Activated T-helper 1 cell treated with anti-CD3 and anti-CD28 coated beads, Interleukin-2, amount 50 U/mL, for 16 hours (primary cell): ENCODE measurements at places on chromosomes 6 and 20.

- peak; percentile 8 for DNase-seq
Measured at GRCh38 chr6:143549221-143549948, 37.9 kb upstream of the FUCA2 start.

DNA sequence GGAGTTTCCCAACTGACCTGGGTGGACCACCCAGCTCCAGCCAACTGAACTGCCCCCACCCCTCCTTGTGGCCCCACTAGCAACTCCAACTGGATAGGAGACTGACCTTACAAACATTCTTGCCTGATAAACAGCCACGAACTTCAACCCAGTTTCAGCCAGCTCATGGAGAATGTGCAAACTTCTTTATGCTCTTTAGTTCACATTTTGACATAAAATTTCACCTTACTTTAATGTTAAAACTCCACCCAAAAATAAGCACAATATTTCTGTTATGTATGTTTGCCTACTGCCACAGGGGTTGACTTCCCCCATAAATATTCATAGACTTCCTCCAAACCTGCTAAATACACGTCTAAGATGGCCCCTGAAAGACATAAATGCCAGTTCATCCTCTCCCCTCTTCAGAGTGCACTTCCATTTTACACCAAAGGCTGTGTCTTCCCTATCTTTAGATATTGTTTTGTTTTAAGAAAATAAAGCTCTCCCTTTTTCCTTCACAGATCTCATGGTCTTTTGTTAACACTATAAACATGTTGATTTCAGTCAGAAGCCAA is 643.7 kb downstream of the EPM2A start:
- no peak for DNase-seq

GRCh38 chr6:45599053-45599452 is 221.3 kb upstream of the SUPT3H start:
- DNase-seq, result no peak

GRCh38 chr20:13331536-13331935 is 110.5 kb downstream of the ISM1 start:
- DNase-seq, result no peak

- no peak for DNase-seq
Measured at GRCh38 chr6:134358320-134358719, 40.4 kb upstream of the SGK1 start.

DNA sequence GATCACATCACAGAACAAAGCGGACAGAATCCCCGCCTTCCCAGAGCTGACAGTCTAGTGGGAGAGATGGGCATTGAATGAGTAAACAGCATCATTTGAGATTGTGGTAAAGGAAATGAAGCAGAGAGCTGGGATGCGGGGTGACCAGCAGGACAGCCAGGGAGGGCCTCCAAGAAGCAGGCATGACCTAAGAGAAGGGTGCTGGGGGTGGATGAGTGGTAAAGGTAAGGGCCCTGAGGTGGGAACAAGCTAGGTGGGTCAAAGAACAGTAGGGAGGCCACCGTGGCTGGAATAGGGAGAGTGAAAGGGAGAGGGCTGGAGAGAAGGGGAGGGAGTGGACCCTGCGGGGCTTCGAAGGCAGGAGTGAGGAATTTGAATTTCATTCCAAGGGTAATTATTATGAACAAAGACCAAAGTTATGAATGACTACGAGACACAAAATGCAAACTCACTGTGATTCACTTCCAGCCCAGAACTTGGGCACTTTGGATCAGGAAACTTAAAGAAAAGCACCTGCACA is 61.4 kb downstream of the CEBPB start:
- DNase-seq, result no peak

DNA sequence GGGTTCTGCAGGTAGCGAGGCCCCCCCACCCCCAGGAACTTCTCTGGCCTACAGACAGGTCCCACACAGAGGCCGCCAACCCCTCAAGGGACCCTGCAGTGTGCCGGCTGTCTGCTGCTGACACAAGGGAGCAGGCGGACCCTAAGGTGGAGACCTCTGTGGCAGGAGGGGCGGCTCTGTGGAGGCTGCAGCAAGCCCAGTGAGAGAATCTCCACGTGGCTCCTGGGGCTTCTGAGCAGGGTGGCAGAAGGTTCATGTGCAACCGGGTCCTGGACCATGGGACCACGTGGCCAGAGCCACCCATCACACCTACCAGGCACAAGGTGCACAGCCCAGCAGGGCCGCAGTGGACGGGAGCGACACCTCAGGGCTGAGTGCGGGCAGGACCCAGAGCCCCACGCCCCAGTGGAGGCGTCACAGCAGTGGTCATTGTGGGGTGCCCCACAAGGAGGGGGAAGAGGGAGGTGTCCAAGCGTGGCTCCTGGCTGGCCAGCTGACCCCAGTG is 4.3 kb downstream of the ARFRP1 start:
- DNase-seq, result no peak

- DNase-seq, result no peak
Measured at GRCh38 chr20:24382331-24382730, 87.1 kb upstream of the SYNDIG1 start.

DNA sequence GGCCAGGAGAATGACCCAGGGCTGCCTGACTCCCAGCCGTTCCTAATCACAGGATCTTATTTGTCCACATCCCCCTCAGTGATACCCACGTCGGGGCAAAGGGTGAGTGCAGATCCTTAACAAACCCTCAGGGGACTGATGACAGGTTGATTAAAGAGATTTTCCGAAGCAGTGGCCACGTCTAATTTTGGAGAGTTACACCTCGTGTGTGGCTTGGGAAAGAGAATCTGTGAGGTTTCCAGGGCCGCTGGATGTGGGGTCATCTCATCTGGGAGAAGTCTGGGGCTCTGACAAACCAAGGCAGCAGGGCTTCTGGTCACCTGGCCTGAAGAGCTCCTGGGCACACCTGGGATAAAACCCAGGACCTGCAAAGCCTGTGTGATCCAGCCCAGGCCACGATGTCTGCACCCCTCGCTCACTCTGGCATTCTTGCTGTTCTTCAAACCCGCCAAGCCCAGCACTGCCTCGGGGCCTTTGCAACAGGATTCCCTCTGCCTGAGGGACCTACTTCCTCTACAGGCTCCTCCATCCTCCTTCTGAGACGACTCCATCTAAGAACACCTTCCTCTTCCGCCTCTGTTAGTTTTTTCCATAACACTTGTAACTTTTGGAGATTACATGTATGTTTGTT is 4.7 kb downstream of the JPH2 start:
- no peak for DNase-seq

DNA sequence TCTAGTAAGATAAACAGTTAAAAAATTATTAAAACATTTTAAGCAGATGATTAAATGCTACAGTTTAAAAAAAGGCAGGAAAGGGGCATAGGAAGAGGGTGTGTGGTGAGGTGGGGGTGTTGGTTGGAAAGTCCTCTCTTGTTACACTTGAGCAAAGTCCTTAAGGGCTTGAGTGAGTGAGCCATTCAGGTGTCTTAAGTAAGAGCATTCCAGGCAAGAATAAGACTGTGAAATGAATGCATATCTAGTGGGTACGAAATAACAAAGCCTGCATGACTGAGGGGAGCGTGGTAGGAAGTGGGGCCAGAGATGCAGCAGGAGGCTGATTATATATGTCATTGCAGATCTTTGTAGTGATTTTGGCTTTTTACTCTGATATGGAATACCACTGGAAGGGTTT is 5.1 kb downstream of the CDKAL1 start:
- DNase-seq, result no peak

DNA sequence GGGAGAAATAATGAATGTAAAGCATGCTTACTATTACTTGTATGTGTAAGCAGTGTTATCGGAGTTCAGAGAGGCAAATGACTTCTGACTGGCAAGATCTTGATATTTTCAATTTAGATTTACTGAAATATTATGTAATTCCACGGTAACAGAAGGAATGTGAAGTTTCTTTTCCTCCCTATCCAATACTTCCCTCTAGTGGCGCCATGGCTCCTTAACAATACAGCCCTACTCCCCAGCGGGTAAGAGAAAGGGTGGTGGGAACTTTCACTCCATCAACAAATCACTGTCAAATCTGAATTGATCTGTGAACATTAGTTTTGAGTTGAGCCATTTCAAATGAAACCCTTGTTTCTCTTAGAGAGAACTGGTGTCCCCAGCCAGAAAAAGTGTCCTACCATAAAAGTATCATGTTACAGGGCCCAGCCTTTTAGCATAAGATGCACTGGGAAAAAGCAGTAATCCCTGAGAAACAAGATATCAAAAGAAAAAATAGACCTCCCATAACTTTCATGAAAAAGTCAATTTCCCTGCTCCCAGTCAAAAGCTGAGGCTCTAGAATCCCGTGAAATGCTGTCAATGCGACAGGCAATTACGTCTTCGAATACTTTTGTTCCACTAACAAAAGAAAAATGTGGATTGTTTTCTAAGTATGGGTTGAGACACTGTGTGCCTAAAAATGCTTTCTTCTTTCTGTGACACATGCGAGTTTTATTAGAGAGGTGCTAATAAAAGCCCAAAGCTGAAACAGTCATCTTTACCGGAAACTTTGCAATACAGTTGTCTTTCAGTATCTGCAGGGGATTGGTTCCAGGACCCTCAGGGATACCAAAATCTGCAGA is 12.9 kb downstream of the COX7A2 start:
- DNase-seq, result no peak

- DNase-seq, result no peak
Measured at GRCh38 chr20:891058-891705, 25.0 kb downstream of the ANGPT4 start.

DNA sequence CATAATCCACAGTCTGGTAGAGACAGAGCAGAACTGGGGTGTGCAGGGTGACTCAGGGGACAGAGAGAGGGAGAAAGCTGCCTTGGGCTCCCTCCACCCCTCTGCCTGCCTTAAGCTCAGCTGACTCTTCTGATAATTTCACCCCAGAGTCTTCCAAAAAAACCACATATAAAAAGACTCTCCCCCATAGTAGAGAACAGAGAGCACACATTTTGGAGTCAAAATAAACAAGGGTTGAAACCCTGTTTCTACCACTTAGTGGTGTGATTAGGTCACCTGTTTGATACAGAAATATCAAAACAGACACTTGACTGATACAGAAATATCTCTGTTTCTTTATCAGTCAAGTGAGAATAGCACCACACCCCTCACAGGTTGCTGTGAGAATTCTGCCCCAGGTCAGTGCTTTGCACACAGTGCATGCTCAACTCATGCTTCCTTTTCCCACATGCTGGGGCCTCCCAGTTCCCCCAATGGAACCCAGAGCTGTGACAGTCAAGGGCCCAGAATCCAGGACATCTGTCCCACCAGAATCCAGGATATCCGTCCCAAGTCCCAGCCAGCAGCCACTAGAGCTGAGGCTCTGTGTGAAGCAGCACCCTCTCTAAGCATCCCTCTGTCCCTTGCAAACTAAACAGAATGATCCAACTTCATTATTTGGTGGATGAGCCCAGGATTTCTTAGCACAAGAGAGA is 1.2 kb downstream of the TREML2 start:
- DNase-seq, result no peak

DNA sequence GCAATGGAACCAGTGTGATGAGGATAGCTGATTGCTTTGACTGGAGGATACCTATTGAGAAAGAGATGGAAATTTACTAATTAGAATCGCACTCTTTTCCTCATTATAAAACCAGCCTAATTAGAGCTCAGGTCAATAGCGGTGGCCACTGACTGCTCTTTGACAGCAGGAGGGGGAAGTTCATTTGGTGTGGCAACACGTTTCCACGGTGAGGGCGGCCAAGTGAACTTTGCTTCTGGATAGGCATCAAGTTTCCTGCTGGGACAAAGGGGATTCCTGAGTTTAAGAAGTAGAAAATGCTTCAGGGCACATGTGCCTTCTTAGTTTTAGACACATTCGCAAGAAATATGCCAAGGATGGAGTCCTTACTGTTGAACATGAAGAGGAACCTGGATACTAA is 145.3 kb upstream of the NRN1 start:
- DNase-seq, result no peak

DNA sequence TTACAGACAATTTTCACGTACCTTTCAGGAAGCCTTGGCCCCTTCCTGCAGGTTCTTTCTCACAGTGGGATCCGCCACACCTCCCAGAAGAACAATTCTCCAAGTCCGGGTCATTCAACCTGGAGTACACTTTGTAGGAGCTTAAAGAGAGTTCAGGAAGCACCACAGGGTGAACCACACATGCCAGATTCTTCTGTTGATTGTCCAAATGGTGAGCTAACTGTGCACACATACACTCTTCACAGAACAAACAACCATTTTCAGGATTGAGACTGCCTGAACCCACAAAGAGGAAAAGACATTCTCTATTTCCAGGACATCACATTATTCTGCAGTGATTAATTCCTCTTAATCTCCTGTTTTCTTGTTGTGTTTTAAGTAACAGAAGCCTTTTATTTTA is 51.0 kb downstream of the SCGN start:
- no peak for DNase-seq

DNA sequence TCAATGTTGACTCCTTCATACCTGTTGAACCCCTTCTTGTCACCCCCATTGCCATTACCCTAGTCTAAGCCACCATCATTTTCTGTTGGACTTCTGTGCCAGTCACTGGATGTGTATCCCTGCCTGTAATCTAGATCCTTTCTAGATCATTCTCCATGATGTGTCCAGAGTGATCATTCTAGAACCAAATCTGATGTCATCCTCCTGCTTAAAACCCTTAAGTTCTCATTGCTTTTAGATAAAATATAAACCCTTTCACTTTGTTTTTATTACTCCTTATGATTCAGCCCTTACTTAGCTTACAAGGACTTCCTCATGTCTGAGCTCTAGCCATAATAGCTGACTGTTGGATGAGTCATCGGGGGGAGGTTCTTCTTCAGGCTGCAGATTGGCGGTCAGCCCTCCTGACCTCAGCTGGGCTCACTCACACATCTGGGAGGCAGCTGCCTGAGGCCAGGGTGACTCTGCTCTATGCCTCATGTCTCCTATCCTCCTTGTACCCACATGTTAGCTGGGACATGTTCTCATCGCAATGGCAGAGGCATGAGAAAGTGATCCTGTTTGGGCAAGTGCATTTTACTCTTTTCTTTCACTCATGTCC is 287.6 kb downstream of the ESR1 start:
- no peak for DNase-seq

- no peak for DNase-seq
Measured at GRCh38 chr6:126118936-126119335, 132.6 kb downstream of the TRMT11 start.

DNA sequence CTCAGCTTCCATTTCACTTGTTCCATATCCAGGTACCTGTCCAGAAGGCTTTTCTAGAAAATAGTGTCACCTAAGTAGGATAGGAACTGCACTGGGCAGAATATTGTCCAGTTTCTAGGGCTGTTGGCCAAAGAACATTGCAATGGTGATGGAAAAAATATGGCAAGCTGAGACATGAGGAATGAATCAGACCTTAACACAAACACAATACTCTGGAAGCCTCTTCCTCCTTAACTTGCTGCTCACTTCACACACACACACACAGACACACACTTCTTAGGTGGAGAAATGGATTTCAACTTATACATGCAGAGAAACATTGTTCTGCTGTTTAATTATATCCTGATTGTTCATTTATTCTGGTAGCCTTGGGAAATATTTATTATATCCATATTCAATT is 203.0 kb upstream of the RGS17 start:
- DNase-seq, result no peak

GRCh38 chr6:7719364-7719850 is 6.5 kb upstream of the BMP6 start:
- DNase-seq, result no peak

DNA sequence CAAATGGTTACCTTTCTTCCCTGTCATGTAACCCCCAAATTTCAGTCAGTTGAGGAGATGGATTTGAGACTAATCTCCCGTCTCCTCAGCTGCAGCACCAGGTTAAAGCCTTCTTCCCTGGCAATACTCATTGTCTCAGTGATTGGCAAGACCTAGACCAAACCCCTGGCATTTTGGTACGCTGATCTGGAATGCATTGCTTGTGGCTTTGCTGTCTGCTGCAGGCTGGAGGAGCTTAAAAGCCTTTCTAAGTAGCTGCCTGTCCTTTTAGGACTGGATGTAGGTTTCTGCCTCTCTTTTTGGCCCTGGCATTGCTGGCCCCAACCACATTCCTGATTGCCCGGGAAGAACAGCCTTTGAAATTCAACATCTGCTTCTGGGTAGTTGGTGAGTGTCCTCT is 729.6 kb upstream of the GJE1 start:
- DNase-seq, result no peak
